CD4-positive, alpha-beta T cell (primary cell): ENCODE measurements at places on chromosomes 6 and 20. TPM values are rescaled to one million over a fixed set of nuclear protein-coding genes. Genes with fewer than 3 reads are reported as not detected.

DNA sequence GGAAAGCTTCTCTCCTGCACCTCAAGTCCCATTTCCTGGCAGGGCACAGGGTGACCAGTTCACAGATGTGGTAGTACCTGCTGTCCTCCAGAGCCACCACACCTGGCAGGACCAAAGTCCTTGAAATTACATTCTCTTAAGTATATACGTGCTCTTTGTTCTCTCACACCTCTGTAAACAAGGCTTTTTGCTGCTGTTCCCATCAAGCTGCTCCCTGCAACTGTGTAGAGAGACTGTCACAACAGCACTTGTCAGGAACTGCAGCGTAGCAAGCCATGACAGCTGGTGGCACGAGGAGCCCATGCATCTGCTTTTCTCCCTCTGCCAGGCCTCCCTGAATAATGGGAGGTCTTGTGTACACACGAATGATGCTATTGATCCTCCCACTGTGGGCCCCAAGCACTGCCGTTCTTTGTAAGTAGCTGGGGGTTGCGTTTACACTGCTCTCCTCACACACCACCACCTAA is 431.8 kb downstream of the CD83 start:
- H3K4me3 ChIP-seq: no peak overlapping the region
- DNase-seq: no peak
- no peaks in the 10 kb centered on the region for H3K36me3 ChIP-seq
- H3K27me3 ChIP-seq: no peaks in the 10 kb centered on the region
- no peaks in the 10 kb centered on the region for H3K4me1 ChIP-seq

The BACH2 gene
- 157 TPM for total RNA-seq

- no peak overlapping the region for H3K4me3 ChIP-seq
- H3K27ac ChIP-seq: no peak overlapping the region
- no peak for DNase-seq
Observed at GRCh38 chr6:8172530-8172929, 70.2 kb upstream of the EEF1E1 start.

DNA sequence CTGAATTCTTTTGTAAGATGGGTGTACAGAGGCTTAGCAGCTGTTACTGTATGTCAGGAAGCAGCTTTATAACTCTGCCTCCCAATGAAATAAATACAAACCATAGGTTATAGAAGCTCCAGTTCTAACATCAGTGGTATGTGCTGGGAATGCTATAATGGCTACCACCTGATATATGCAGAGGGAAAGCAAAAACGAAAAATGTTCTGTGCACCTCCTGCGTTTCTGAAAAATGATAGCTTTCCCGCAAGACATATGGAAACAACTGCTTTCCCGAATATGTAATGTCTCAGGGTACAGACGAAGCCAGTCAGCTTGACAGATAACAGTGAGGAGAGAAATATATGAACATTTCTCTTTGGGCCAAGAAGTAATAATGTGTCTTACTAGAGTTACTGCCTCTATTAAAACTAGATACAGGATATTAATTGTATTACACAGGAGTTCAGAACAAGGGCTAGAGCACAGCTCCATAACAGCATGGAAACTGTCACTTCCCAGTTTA is 517.0 kb upstream of the NRSN1 start:
- H3K36me3 ChIP-seq: no peaks in the 10 kb centered on the region
- H3K4me1 ChIP-seq: no peaks in the 10 kb centered on the region
- H3K4me3 ChIP-seq: no peak overlapping the region
- no peak overlapping the region for H3K27ac ChIP-seq

GRCh38 chr6:106574741-106575458 is 54.4 kb downstream of the RTN4IP1 start:
- H3K4me3 ChIP-seq: no peak overlapping the region
- H3K36me3 ChIP-seq: peaks cover 15% of the 10 kb centered on the region
- no peaks in the 10 kb centered on the region for H3K4me1 ChIP-seq
- no peak overlapping the region for H3K27ac ChIP-seq
- no peaks in the 10 kb centered on the region for H3K27me3 ChIP-seq
- no peak for DNase-seq

DNA sequence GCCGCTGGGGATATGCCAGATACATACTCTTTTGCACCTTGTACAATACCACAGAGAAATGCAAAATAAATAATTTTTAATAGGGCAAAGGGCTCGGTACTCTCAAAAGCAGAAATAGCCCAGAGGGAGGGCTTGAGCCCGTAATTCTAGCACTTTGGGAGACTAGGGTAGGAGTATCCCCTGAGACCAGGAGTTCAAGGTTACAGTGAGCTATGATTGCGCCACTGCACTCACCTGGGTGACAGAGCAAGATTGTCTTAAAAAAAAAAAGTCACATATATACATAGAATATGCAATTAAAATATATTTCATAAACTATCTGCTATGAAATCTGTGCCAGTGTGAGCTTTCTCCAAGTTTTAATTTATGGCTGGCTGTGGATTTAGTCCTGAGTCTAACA is 818 bp upstream of the TRMT11 start:
- H3K27me3 ChIP-seq: no peaks in the 10 kb centered on the region
- peaks cover 7% of the 10 kb centered on the region for H3K36me3 ChIP-seq
- DNase-seq: no peak
- H3K4me1 ChIP-seq: peaks cover 13% of the 10 kb centered on the region
- no peak overlapping the region for H3K27ac ChIP-seq
- peak overlapping the region; percentile 89 for H3K4me3 ChIP-seq

The SRSF12 gene
- not detected for total RNA-seq

- DNase-seq: no peak
- no peak overlapping the region for H3K27ac ChIP-seq
- H3K36me3 ChIP-seq: no peaks in the 10 kb centered on the region
- H3K4me3 ChIP-seq: no peak overlapping the region
Observed at GRCh38 chr6:157461000-157461915, 80.3 kb downstream of the ZDHHC14 start.

GRCh38 chr6:148296771-148297170 is 45.9 kb upstream of the SASH1 start:
- no peak overlapping the region for H3K27ac ChIP-seq
- DNase-seq: no peak
- H3K36me3 ChIP-seq: no peaks in the 10 kb centered on the region
- no peaks in the 10 kb centered on the region for H3K4me1 ChIP-seq

GRCh38 chr6:47670851-47671250 is 27.5 kb upstream of the ADGRF4 start:
- H3K27ac ChIP-seq: no peak overlapping the region
- H3K4me3 ChIP-seq: no peak overlapping the region
- no peaks in the 10 kb centered on the region for H3K36me3 ChIP-seq
- no peak for DNase-seq

GRCh38 chr20:44217342-44218092 is 6.9 kb upstream of the OSER1 start:
- peak; percentile 79 for DNase-seq
- H3K36me3 ChIP-seq: peaks cover 4% of the 10 kb centered on the region
- peak overlapping the region; percentile 71 for H3K27ac ChIP-seq
- no peaks in the 10 kb centered on the region for H3K27me3 ChIP-seq
- peak overlapping the region; percentile 41 for H3K4me3 ChIP-seq

DNA sequence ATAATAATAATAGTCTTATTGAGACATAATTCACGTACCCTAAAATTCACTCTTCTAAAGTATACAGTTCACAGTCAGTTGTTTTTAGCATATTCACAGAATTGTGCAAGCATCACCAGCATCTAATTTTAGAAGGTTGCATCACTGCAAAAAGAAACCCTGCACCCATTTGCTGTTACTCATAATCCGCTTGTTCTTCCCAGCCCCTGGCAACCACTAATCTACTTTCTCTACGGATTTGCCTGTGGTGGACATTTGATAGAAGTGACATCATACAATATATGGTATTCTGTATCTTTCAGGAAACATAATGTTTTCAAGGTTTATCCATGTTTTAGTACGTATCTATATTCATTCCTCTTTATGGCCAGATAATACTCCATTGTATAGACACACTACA is 41.5 kb upstream of the FAM184A start:
- H3K27ac ChIP-seq: no peak overlapping the region
- no peaks in the 10 kb centered on the region for H3K4me1 ChIP-seq
- no peaks in the 10 kb centered on the region for H3K36me3 ChIP-seq
- no peaks in the 10 kb centered on the region for H3K27me3 ChIP-seq

The MRAP2 gene
- total RNA-seq: not detected

The HLA-G gene
- total RNA-seq: 2.7 TPM

The ARG1 gene
- total RNA-seq: 0.36 TPM

DNA sequence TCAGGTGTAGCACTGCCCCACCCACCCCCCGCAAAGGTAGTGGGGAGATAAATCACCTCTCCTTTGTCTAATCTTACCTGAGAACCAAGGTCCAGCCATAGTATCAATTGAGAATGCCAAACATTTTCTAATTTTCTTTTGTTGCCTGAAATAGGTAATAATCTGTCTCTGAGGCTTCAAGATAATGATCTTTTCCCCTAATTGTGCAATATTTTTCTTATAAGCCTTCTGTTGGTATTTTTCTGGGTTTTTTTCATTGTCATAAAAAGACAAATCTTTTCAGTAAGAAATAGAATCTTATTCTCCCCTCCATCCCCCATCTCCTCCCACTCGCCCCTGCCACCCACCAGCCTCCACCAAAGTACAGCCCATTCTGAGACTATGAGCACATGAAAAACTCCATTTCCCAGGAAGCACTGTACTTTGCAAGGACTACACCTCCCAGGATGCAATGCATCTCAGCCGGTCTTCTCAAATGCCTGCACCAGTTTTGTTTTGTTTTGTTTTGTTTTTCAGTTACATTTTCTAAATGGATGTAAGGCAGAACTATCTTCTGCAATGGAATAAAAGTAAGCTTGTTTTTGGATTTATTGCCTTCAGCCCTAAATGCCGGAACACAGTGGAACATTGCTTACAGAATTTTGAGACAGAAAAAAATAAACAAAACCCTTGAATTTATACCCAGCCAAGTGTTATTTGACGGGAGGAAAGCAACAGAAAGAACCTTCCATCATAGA is 268.0 kb downstream of the TFAP2A start:
- no peaks in the 10 kb centered on the region for H3K4me1 ChIP-seq
- no peak overlapping the region for H3K27ac ChIP-seq
- H3K4me3 ChIP-seq: no peak overlapping the region
- DNase-seq: no peak
- no peaks in the 10 kb centered on the region for H3K27me3 ChIP-seq
- H3K36me3 ChIP-seq: no peaks in the 10 kb centered on the region

- no peak overlapping the region for H3K27ac ChIP-seq
- H3K36me3 ChIP-seq: peaks cover 94% of the 10 kb centered on the region
- no peak for DNase-seq
- no peaks in the 10 kb centered on the region for H3K4me1 ChIP-seq
- no peak overlapping the region for H3K4me3 ChIP-seq
Observed at GRCh38 chr6:106564476-106564875, 64.8 kb downstream of the RTN4IP1 start.

The PLN gene
- not detected for total RNA-seq

DNA sequence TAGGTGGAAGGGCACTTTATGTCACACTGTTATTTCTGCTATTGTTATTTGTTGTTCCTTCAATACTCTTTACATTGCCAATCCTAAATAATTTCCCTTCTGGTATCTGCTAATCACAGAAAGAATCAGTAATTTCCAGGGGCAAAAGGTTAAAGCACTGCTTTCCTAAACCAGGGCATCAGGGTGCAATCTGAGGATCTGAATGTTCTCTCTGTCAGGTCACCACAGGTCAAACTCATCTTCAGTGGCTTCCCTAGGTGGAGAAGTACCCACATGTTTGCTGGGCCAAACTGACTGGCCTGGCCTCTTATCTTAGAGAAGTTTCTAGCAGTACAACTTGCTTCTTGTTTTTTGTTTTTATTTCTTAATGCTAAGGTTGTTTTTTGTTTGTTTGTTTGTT is 118.7 kb downstream of the OPRM1 start:
- no peak for DNase-seq
- peak overlapping the region; percentile 77 for H3K27ac ChIP-seq

The XKR7 gene
- total RNA-seq: not detected

The PCSK2 gene
- total RNA-seq: not detected

GRCh38 chr6:129345890-129346289 is 364.1 kb downstream of the ARHGAP18 start:
- H3K27ac ChIP-seq: no peak overlapping the region
- H3K4me3 ChIP-seq: no peak overlapping the region
- no peak for DNase-seq
- no peaks in the 10 kb centered on the region for H3K4me1 ChIP-seq
- H3K36me3 ChIP-seq: no peaks in the 10 kb centered on the region
- no peaks in the 10 kb centered on the region for H3K27me3 ChIP-seq

DNA sequence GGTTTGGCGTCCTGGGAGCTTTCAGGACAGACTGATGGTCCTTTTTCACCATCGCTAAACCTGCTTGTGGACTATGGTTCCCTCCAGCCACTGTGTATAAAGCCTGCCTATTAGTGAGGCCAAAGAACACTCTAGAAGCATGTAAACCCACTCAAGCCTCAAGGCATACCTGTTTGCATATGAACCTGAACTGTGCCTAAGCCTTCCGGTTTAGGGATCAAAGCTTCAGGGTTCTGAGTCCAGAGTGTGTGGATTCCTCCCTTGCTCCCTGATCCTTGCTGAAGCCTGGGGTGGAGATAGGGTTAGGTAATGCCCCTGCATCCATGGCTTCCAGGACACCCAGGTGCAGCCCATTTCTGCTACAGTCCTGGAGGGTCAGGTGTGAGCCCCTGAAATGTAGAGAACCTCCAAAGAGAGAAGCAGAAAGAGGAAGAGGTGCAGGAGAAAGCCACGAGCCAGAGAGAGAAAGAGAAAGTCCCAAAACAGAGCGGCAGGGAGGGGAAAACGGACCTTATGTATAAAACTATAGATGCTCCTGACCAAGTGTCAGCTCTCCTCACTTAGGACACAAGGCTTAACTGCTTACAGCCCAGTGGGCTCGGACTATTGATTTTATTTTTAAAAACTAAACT is 93.3 kb downstream of the SCML4 start:
- no peaks in the 10 kb centered on the region for H3K27me3 ChIP-seq
- H3K4me1 ChIP-seq: peaks cover 78% of the 10 kb centered on the region
- no peak for DNase-seq
- H3K36me3 ChIP-seq: peaks cover 17% of the 10 kb centered on the region
- peak overlapping the region; percentile 59 for H3K27ac ChIP-seq

DNA sequence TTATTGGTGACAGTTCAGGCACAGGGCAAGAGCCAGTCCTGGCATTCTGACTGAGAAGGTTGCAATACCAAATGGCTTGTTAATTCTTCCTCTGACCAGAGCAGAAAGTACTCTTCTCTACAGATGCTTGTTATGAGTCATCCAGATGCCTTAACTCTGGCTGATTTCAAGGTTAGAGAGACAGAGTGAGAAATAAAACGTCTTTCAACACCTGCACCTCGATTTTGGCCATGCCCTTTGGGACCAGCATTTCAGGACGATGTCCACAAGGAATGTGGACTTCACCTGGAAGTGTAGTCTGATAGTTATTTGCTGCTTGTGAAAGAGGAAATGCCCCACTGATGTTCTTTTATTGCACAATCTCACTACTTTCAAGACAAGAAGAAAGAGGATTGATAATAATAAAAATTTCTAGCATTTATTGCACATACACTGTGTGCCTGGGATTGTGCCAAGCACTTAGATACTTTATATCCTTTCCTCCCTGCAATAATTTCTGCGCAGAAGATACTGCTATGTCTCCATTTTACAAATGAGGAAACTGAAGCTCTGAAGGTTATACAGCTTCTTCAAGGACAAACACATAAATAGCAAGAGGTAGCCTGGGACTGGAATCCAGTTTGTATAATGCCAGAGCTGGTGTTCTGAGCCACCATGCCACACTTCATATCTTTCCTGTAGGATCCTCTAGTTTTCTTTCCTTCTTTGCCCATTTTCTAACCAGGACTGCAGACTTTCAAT is 33.5 kb upstream of the MCM3 start:
- DNase-seq: no peak
- no peak overlapping the region for H3K4me3 ChIP-seq
